Renal pelvis (tissue), 12 donors: ENCODE measurements at places on chromosomes 13 and 19. TPM values are rescaled to one million over a fixed set of nuclear protein-coding genes. Genes with fewer than 3 reads are reported as not detected.
A peak's percentile ranks its signal among the peaks of the same experiment; 100 is the strongest.

DNA sequence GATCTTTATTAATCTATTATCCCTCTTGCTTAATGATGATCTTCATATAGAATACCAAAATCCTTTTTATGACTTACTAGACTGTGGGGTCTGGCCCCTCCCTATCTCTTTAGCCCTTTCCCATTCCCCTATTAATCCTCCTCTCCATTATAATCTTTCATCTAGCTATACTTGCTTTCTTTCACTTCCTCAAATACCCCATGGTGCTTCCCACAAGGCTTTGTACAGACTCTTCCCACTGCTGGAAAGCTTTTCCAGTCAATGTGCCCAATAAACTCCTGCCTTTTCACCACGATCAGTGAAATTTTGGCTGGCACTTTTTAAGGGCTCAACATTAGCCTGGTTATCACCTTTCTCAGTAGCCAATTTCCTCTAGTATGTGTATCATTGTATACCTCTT, 3.2 kb upstream of the EBPL start:
- DNase-seq, result no peak

GRCh38 chr13:98765996-98766519, 13.6 kb upstream of the SLC15A1 start:
- no peak for DNase-seq

GRCh38 chr19:57563547-57563946, 3.9 kb upstream of the ZNF550 start:
- DNase-seq, result no peak

DNA sequence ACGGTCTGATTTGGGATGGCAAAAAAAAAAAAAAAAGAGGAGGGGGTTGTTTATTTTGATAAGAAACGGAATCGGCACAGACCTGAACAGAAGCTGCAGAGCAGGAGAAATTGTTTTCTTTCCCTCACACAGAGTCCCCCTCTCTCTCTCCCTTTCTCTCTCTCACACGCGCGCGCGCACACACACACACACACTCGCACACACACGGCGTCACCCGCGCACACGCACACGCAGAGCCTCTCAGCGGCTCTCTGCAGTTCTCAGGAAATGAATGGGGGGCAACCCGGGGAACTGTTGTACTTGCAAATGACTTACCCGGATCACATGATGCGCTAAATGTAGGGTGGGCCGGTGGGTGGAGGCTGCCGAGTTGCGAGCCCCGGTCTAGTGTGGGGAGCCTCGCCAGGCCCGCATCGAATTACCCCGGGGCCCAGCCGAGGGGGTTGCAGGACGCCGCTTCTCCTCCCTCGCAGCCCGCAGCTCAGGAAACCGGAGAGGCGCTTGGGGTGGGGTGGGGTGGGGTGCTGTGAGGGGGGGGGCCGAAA, 475 bp downstream of the KLF12 start:
- DNase-seq, result peak; percentile 93

- no peak for DNase-seq
Measured at GRCh38 chr13:60075850-60076249, 87.9 kb downstream of the DIAPH3 start.

DNA sequence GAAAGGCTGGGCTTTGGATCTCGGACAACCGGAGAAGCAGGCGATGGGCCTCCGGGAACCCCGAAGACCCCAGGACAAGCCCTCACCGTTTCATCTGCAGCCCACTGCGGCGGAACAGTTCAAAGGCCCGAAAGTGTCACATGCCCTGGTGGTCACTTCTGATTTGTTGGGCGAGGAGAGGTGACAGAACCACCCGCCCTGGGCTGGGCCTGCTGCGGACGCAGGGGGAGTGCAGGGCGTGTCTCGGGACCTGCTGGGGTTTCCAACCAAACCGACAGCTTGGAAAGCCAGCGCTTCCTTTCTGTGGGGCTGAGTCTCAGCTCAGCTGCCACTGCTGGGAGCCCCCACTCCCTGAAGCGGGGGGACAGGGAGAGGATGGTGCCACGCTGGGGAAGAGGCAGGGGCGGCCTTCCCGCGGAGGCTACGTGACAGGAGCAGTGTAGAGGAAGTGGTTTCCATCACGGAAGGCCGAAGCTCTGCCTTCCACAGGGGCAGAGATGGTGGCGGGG, 22.8 kb upstream of the ZBTB7A start:
- DNase-seq, result no peak

- DNase-seq, result no peak
Measured at GRCh38 chr19:2199215-2199614, 35.5 kb downstream of the DOT1L start.

- DNase-seq, result no peak
Measured at GRCh38 chr19:1284293-1284978, 1.2 kb upstream of the EFNA2 start.

- no peak for DNase-seq
Measured at GRCh38 chr19:35398570-35398969, 27.7 kb downstream of the GPR42 start.

DNA sequence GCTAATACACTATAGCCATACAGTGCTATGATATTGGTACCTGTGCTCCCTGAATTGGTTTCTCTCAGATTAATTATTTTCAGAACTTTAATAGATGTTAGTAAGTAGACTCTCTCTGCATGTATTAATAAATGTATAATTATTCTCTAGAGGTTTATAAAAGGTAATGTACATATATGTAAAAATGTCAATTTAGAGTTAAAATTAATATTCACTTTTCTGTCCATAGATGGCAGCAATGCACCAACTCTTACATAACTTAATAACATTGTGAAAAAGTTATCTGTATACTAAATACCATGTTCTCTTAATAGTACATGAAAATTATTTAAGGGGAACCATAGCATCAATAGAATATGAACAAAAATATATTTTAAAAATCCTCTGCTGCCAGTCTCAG, 515.0 kb upstream of the KLHL1 start:
- DNase-seq, result no peak

GRCh38 chr13:60261432-60262351, 98.0 kb upstream of the DIAPH3 start:
- DNase-seq, result peak; percentile 3

GRCh38 chr19:43474986-43475705, 9.7 kb upstream of the LYPD3 start:
- peak; percentile 92 for DNase-seq

- no peak for DNase-seq
Measured at GRCh38 chr19:16197188-16197621, 506 bp upstream of the AP1M1 start.

DNA sequence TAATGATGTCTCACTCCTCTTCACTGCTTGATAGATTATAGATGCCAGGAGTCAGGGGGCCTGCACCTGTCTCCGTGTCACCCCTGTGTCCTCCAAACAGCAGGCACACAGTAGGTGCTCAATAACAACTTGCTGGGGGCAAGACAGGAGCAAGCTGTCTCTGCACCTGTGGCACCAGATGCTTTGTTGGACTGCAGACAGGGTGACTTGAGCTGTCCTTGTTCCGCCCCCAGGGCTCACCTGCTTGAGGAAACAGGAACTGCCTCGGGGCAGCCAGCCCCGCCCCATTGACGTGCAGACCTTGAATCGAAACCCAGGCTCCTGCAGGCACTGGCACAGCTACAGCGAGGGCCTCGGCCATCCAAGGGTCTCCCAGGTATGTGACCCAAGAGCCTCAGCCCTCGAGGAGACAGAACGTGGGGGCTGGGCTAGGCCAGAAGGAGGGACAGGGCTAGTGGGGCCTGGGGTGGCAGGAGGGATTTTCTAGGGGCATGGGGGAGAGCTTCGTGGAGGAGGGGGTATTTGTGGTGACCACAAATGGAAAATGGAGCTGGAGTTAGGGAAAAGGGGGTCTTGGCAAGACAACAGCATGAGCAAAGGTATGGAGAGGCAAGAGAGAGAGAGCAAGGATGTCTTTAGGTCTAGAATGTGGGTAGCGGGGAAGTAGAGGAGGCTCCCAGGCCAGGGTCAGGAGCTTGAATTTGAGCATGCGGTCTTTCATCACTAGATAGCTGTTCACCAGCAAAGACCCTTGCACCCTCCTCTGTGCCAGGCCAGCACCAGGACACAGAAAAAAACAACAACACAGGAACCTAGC, at the start of gene HSH2D:
TSS of gene HSH2D (plus strand) at position 287 of the 817 bp plus-strand sequence. CDS start 5,066 bp downstream, outside the sequence.
- DNase-seq, result peak; percentile 7

DNA sequence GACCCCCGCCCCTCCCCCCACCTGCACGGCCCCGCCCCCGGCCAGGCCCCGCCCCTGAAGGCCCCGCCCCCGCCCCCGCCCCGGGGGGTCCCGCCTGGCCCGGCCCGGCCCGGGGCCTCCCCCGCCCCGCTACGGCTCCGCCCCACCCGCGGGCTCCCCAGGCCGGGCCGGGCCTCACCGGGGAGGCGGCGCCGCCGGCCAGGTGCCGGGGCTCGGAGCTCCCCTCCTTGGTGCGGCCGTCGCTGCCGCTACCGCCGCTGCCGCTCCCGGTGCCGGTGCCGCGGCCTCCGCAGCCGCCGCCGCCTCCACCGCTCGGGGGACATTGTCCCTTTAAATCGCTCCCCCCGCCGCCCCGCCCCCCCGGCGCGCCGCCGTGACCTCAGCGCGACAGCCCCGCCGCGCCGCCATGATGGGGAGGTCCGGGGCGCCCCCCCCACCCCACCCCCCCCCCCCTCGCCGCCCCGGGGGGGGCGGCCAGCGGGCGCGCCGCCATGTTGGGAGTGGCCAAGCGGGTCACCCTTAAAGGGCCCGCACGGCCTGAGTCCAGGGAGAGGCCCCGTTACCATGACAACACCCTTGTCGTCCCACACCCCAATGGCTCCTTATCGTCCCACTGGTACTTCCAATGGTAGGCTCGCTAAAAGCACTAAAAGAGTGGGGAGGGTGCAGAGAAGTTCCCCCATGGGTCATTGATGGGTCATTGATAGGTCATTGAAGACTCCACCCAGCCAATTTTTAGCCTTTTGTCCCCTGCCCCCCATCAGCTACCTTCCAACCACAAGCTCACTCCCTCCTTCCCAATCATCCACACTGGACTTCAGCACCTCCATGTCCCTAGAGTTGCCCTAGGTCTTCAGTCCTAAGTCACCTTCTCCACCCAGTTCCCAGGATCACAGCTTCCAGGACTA, at the start of gene WIZ:
TSS of gene WIZ (minus strand) at position 337 of the 908 bp plus-strand sequence. CDS start 1,649 bp downstream, outside the sequence.
- DNase-seq, result peak; percentile 67

DNA sequence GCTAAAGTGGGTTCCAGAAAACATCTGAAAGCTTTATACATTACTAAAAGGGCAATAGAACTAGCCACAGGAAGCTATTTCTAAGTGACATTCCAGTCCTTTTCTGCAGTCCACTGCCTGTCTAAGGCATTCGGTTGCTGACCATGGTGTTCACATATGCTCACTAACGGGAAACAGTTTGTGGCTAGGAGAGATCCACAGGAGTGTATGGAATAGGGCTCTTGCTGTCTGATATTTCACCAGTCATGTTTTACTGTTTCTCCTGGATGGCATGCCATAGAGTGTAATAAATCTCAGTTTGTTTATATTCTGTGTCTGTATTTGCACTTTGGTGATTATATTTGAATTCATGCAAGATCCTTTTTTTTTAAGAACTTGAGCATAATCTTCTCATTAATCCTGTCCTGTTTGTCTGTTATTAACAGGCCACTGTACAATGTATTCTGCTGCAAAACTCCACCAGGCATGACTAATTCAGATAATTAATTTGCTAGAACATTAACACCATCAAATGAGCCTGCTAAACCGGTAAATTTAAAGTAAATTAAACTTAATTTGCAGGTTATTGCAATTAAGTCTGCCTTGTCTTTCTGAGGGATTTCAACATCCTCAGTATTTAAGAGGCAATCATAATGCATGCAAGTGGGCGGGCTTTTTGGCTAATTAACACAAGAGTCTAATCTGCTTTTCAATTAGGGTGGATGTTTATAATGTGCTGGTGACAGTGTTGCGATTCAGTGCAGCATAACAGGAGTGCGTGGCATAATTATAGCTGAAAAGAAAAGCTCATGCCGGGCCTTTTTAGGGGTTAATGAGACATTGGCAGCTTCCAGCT, 201.3 kb downstream of the POU4F1 start:
- DNase-seq, result no peak

The CDX2 gene
- polyA plus RNA-seq, result not detected

The ZNF547 gene
- 9.7 TPM for polyA plus RNA-seq

The LILRA2 gene
- 1.1 TPM for polyA plus RNA-seq

The DDX49 gene
- polyA plus RNA-seq, result 61.6 TPM

The SERTAD1 gene
- polyA plus RNA-seq, result 10.8 TPM

The NLRP9 gene
- polyA plus RNA-seq, result 0.05 TPM
